ENCODE measurements at places on chromosomes 13 and 19.

- DNase-seq, result no peak
These were observed 29.7 kb downstream of the MLLT1 start for GRCh38 chr19:6250024-6250615.

- no peak for DNase-seq
These were observed 1672.6 kb upstream of the PCDH20 start for GRCh38 chr13:63088226-63088625.

GRCh38 chr19:51070334-51071094 is 5.6 kb upstream of the KLK13 start:
- no peak for DNase-seq

DNA sequence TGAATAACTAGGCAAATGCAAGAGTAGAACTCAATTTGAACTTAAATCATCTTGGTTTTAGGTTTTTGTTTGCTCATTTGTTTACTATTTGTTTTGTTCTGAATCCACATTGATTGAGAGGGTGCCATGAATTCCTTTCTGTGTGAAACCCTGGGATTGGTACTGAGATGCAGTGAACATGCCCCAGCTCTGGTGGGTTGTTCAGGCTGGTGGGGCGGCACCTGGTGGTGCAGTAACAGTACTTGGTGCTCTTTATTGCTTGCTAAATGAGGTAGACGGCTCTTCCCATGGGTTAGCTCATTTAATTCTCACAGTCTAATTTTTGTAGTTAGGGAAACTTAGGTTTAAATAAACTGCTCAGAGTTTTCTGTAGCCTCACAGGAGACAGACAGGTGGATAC is 48.4 kb downstream of the WASF3 start:
- no peak for DNase-seq

- DNase-seq, result no peak
These were observed 381.3 kb downstream of the ENOX1 start for GRCh38 chr13:43405457-43405856.

DNA sequence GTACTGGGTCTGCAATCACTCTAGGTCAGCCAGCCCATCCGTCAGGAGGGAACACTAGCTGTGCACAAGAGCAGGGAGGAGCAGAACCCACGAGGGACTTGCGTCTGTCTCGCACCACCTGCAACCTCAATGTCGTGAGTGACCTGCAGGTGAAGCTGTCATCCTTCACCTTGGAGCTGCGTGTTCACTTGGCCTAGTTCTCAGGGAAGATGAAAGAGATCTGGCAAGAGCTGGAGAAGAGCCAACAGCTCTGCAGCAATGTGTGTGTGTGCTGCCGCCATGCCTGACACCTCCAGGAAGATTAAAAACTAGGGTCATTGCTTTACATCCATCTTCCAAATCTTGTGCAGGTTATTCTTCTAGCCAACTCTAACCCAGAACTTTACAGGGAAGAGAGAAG is 117.6 kb upstream of the MRI1 start:
- peak; percentile 4 for DNase-seq

- no peak for DNase-seq
These were observed 151.5 kb downstream of the KLF5 start for GRCh38 chr13:73210218-73210883.

GRCh38 chr19:47839913-47840312 is 18.2 kb downstream of the CRX start:
- DNase-seq, result no peak

- no peak for DNase-seq
These were observed 2.9 kb upstream of the TLE6 start for GRCh38 chr19:2974342-2975041.

DNA sequence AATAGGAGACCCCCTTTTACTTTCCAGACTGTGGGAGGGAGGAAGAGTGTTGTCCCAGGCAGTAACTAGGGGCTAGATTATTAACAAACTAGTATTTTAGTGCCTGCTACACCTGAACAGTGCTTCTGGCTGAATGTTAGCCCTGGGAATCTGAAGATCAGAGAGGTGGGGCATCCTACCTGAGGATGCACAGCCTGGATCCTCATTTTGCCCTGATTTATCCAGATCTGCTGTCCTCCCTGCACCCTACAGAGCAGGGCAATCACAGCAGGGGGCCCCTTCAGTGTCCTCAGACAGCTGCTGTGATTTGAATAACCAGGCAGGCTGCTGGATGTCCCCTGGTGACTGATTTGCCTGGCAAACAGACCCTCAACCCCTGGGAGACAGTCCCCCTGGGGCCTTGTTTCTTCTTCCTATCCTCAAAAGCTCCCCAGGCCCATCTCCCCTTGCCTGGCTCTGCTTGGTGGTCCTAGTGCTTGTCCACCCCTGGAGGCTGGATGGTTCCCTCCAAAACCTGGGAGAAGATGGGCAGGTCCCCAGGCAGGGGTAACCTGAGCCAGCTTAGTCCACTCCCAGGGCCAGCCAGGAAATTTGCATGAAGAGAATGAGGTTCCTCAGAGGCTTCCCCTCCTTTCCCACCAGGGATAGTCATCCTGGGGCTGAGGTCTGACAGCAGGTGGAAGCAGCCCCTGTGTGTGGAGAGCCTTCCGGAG is at the start of gene OVOL3:
OVOL3 (plus strand) TSS at position 657 of the 713 bp plus-strand sequence. CDS start 60 bp downstream, outside the sequence.
- DNase-seq, result no peak

DNA sequence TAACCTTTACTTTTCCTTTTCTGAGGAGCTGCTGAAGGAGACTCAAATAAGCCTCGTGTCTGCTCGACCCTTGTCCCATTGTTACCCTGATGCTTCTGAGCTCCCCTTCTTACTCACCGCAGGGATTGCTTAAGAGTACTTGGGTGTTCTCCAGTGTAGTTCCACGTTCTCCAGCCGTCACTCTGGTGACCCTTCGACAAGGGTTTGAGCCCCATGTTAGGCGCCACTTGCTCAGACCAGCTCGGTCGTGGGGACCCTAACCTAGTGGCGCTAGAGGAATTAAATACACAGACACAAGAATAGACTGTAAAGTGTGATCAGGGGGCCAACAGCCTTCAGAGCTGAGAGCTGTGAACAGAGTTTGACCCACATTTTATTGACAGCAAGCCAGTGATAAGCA is 10.3 kb downstream of the ZNF480 start:
- DNase-seq, result peak; percentile 13

- DNase-seq, result no peak
These were observed 50.4 kb downstream of the C13orf46 start for GRCh38 chr13:113923376-113924063.

DNA sequence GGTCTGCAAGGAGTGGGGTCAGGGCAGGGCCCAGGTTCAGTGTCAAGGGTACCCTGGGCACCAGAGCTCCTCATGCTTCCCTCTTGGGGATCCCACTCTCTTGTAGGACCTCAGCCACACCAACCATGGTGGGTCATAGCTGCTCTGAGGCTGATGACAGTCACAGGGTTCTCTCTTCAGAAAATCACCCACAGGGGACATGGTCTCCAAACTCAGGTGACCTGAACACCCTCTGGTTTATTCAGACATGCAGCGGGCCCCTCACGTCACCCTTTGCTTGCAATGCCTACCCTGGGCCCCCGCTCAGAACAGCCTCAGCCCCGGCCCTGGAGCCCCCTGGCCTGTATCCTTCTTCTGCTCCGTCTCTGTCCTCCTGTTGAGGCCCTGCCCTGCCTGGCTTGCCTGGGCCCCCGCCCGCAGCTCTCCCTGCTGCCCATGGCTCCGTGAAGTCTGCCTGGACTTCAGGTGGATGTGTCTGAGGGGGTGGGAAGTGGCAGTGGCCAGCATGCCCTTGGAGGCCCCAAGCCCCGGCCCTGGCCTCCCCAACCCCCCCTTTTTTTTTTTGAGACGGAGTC is 20.4 kb downstream of the CHERP start:
- no peak for DNase-seq

DNA sequence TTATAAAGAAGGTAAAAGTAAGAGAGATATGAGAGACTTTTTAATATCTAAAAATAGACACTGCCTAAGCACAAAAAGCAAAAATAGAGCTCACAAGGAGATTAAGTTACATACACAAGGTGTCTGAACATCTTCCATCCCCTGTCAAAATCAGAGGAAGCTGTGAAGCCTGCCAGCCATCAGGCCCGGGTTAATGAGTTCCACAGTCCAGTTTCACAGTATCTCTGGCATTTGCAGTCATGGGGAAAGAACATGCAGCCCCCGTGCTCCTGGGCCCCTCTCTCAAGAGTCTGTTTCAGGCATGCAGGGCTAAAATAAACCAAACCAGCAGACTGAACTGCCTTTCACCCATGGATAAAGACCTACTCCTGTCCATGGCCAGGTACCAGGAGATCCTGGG is 79.2 kb downstream of the TBC1D4 start:
- no peak for DNase-seq

DNA sequence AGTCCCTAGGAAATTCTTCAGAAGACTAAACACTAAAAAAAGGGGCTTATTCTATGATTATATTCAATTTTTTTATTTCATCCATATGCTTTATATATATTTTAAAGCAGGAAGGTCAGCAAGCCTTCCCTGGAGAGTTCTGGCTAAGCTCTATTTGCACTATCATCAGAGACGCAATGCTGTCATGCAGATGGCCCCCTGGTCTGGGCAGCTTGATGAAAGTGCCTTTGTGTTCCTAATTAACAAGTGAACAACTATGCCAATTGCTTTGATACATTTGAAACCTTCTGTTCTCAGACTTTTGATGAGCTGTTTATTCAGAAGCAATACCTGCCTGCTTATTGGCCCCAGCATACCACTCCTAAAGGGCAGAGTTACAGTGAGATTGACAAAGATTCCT is 1344.6 kb downstream of the OLFM4 start:
- DNase-seq, result no peak

DNA sequence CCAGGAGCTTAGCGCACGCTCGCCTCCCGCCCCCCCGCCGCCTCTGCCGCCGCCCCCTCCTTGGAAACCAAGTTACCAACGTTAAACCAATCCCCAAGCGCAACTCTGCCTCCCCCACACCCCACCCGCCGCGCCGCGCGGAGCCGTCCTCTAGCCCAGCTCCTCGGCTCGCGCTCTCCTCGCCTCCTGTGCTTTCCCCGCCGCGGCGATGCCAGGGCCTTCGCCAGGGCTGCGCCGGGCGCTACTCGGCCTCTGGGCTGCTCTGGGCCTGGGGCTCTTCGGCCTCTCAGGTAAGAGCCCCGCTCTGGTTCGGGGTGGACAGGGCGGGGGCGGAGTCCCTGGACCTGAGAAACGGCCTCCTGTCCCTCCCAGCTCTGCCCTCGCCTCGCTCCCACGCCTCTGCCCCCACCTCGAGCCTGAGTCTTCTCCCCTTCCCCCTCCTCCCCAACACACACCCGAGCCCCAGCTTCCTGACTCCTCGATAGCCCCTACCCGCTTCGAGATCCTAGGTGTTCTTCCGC is at the start of gene ICAM5:
ICAM5 (plus strand) TSS at position 117 of the 521 bp plus-strand sequence; CDS start at position 209, 92 bp downstream.
- no peak for DNase-seq

DNA sequence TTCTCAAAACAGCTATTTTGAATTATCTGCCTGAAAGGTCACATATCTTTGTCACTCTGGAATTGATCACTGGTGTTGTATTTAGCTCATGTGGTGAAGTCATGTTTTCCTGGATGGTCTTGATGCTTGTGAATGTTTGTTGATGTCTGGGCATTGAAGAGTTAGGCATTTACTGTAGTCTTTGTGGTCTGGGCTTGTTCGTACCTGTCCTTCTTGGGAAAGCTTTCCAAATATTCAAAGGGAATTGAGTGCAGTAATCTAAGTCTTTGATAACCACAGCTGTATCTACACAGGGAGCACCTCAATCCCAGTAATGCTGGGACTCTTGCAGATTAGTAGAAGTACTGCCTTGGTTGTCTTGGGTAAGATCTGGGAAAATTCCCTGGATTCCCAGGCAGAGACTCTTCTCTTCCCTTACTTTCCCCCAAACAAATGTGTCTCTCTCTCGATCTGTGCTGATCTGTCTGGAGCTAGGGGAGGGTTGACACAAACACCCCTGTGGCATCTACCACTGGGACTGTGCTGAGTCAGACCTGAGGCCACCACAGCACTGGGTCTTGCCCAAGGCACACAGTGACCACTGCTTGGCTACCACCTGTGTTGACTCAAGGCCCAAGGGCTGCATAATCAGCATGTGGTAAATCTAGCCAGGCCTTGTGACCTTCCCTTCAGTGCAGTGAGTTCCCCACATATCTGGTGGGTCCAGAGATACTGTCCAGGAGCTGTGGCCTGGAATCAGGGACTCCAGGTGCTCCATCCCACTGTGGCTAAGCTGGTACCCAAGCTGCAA is 5.5 kb upstream of the CYP4F3 start:
- DNase-seq, result no peak

DNA sequence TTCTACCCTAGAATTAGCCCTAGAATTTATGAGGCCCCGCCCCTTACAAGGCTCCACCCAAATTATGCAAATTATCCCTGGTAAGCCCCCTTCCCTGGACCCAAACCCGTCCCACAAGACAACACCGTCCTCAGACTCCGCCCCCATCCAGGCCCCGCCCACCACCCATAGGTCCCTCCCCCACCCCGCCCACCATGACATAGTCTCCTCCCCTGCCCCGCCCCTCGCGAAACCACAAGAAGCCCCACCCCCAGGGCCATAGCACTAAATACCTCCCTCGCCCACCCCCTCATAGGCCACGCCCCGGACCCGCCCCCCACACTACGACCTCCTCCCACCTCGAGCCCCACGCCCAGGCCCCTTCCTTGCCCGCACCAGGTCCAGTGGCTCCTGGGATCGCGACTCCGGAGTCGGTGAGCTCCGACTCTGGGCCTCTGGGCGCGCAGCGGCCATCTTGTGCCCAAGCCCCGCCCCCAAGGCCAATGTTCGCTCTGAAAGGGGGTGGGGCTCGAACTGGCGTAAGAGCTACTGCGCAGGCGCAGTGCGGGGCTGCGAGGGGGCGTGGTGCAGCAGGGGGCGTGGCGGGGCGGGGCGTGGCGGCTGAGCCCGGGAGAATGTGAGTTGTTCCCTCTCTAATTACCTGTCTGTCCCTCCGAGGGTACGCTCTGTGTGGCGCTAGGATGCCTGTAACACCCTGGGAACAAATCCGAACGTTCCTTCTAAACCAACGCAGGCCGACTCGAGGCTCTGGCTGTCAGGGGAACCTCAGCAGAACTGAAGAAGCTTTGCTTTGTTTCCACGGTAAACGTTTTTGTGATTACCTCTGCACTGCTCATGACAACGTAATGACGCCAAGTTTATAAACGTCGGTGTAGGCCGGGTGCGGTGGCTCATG is at the start of gene ZNF784:
ZNF784 (minus strand) TSS at position 458 of the 895 bp plus-strand sequence; CDS start at position 453, 5 bp downstream.
- peak; percentile 91 for DNase-seq
